ENCODE measurements at places on chromosomes 13 and 19. TPM values are rescaled to one million over a fixed set of nuclear protein-coding genes. Genes with fewer than 3 reads are reported as not detected.

DNA sequence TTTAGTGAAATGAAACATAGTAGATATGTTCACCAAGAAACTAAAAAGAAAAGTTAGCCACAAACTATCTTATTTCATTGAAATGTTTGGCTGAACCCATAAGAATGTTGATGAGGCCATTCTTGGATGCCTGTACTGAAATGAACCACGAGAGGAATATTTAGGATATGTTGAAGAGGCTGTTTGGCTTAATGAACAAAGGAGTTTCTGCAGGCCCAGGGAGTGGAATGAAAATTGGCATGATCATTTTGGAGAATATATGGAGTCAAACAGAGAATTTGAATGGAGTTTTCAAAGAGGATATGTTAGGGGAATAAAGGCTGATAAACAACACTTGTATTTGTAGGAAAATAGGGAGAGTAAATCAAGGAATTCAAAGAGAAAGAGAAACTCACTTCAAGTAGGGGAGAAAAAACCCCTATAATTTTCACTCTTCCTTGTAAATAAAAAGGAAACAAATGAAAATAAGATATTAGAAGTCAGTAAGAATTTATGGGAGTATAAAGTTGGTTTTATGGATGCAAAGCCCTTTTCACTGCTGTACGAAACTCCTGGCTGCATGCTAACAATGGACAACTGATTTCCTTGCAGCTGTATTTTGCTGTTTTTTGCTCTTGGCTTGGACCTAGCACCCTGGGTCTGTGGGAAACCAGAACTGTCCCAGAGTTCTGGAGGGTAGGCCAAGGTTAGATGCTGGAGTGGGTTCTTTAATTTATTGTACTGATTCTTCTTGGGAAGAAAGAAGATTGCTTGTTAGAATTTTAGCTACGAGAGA, 36.5 kb downstream of the KL start:
- no peak for DNase-seq

Gene ZIC2
- polyA plus RNA-seq: not detected

DNA sequence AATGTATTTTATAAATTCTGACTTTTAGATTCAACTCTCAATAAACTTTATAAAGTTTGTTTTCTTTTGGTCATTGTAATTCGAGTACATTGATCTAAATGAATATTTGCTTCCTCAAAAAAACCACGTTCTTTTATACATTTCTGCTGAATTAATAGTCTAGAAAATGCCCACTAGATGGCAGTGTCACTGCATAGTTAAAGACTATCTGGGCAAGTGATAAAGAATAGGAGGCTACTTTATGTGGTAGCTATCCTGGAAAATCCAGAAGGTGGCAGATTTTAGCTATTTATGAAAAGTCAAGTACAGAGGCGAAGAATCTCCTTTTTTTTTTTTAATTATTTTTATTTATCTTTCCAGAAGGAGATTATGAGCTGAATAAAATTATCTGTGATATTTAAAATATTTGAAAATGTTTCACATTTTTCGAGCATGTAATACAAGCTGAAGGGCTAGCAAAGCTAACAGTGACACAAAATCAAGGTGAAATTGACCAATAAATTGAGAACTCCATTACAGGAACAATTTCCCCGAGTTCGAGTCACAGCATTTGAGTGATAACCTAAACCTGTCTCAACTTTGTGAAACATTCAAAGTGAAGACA, 221.8 kb downstream of the OLFM4 start:
- peak; percentile 17 for DNase-seq

DNA sequence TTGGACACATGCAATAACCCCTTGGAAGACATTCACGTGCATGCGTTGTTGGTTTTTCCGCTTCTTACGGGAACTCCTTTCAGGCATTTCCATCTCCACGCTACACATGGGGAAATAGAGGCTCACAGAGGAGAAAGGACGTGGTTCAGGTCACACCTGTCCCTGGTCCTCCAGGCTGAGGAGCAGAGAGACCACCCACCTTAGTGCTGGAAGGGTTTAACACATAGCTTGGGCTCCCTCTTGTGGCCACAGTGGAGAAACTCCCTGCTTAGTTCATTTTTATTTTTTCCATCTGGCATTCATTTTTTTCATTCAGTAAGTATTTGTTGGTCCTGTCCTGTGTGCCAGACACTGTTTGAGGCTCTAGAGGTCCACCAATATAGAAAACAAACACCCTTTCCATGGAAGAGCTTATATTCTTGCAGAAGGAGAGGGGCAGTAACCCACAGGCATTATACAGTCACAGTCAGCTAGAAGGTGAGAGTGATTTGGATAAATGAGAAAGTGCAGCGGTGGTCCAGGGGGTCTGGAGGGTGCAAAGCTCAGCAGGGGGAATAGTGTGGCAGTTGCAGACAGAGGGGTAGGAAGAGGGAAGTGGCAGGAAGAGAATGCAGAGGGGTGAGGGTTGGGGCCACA, 24.2 kb upstream of the TTYH1 start:
- peak; percentile 4 for DNase-seq

Gene SOHLH2
- not detected for polyA plus RNA-seq

DNA sequence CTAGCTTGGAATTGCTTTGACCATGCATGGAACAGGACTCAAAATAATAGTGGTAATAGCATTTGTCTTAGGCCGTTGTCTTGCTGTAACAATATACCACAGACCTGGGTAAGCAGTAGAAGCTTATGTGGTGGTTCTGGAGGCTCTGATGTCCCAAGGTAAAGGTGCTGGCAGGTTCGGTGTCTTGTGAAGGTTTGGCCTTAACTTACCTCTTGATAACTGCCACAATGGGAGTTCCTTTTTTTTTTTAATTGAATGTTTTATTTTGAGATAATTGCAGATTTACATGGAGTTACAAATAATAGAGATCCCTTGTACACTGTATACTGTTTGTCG, 5.8 kb downstream of the RPL21 start:
- no peak for DNase-seq

DNA sequence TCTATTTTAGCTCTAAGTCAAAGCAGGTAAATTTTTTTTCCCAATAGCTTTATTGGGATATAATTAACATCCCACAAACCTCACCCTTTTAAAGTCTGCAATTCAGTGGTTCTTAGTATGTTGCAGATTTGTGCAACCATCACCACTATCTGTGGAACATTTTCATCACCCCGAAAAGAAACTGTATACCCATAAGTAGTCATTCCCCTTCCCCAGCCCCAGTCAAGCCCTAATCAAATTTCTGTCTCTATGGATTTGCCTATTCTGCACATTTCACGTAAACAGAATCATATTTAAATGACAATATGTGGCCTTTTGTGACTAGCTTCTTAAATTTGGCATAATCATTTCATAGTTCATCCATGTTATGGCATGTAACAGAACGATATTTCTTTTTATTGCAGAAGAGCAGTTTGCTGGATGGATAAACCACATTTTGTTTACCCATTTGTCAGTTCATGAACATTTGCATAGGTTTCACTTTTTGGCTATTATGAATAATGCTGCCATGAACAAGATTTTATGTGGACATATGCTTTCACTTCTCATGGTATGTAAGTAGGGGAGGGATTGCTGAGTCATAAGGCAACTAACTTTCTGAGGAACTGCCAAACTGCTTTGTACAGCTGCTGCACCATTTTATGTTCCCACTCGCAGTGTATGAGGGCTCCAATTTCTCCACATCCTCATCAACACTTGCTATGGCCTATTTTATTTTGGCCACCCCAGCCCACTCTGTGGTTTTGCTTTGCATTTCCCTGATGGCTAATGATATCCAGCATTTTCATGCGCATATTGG, 10.9 kb downstream of the SLC46A3 start:
- no peak for DNase-seq

DNA sequence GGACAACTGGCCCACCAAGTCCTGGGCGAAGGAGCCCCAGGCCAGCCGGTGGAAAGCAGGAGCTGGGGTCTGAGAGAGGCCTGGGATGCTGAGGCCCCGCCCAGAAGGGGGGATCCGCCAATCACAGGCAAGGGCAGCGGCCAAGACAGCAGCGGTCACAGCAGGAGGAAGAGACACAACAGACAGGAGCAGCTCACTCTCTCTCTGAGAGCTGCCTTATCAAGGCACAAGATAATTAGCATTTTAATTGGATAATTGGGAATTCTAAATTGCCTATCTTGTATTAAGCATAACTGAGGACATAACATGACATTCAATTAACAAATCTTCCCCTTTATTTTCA, 46.2 kb downstream of the CEBPG start:
- no peak for DNase-seq

Gene ACP7
- polyA plus RNA-seq: 0.08 TPM

- DNase-seq: no peak
Measured at GRCh38 chr13:88345171-88345847, 674.1 kb downstream of the SLITRK5 start.

DNA sequence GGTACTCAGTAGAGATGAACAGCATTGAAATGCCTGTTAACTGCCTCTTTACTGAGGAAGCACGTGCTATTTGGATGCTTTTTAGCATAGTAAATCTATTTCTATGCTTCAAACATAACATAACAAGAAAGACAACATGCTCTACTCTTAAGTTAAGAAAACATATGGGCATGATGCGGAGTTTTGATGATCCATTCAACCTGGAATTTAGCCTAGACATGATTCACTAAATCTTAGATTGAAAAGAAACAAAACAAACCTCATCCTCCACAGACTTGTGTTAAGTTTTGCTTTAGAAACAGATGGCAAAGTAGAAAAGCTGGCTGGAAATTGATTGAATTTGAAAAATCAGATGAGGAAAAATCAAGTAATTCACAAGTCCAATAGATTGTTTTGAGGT, 593.8 kb downstream of the OLFM4 start:
- DNase-seq: no peak

GRCh38 chr13:25249001-25249543, 38.2 kb downstream of the MTMR6 start:
- no peak for DNase-seq

DNA sequence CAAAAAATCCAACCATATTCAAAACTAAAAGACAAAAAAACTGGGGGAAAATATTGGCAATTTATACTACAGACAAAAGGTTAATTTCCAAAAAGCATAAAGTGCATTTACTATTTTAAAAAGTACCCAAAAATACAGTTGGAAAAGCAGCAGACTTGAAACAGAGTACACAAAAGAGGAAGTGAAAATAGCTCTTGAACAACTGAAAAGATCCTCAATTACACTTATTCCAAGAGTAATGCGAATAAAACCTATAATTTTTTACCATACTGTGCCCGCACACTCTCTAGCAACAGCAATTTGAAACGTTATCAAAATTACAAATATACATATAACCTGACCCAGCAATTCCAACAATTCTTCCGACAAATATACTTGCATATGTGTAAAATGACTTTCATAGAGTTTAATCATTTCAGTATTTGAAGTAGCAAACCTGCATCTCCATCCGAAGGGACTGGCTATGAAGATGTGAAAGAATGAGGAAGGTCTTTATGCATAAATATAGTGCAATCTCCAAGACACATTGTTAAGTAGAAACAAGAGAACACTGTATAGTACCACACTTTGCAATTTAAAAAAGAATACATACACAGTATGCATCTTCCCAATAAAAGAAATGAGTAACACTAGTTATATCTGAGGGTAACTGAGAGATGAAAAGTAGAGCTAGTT, 25.4 kb downstream of the ALG5 start:
- no peak for DNase-seq

- DNase-seq: no peak
Measured at GRCh38 chr19:16673231-16673630, 12.3 kb downstream of the TMEM38A start.

- no peak for DNase-seq
Measured at GRCh38 chr13:79070343-79070974, 335.6 kb downstream of the RBM26 start.

- DNase-seq: no peak
Measured at GRCh38 chr19:20414120-20414519, 151.5 kb downstream of the ZNF737 start.

Gene SH2D3A
- 28.9 TPM for polyA plus RNA-seq

DNA sequence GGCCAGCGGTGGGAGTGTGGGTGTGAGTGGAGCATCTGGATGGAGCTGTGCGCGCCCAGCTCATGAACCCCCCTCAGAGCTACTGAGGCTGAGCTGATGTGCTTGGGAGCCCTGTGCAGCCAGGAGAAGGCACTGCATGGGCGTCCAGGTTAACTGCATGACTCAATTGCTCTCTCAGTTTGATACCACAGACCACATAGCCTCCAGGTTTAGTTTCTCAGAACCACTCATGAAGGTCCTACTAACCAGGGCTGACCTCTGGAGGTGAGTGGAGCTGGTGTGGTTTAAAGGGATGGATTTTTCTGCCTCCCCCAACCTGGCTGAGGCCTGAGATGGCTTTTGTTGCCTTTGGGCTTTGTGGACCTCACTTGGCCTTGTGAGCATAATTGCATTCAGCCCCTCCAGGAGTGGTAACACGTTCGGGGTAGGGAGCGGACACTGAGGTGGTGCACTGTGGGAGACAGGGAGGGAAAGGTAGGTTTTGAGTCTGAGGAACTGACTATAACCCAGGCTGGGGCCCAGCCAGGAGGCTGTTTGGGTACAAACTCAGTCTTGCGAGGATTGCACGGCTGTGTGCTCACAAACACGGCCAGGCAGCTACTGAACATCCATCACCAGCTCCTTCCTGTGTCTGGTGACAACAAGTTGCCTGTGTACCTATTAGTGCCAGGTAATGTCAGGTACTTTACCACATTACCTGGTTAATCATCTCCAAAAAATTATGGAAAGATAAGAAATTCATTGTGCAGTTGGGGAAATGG, 97.5 kb downstream of the RGCC start:
- no peak for DNase-seq

Gene ACP5
- 35.5 TPM for polyA plus RNA-seq

DNA sequence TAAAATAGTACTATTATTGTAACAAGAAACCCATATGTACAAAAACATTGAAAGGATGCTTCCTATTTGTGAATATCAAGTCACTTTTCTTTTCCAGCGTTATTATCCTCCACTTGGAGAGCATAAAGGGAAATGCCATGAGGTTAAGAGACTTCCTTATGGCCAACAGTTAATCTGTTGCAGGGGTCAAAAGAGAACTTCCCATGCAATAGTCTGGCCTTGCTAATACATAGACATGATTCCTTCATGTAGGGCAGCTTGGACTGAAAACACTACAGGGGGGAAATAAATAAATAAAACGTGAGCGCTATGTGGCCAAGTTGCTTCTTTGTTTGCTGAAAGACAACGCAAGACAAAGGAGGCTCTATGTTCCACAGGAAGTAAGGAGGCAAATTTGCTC, 269.1 kb upstream of the EDNRB start:
- DNase-seq: no peak

Gene FLT3
- not detected for polyA plus RNA-seq

Gene TINCR
- polyA plus RNA-seq: 20.3 TPM

GRCh38 chr13:44837250-44837649, 152.0 kb downstream of the NUFIP1 start:
- no peak for DNase-seq

- no peak for DNase-seq
Measured at GRCh38 chr19:50286443-50286842, 42.7 kb downstream of the KCNC3 start.

- no peak for DNase-seq
Measured at GRCh38 chr13:96751089-96751488, 243.2 kb downstream of the OXGR1 start.

- DNase-seq: no peak
Measured at GRCh38 chr13:34993470-34993869, 51.4 kb downstream of the NBEA start.

Gene PIBF1
- 4.2 TPM for polyA plus RNA-seq

Measured in keratinocyte (primary cell).